H4 (cell line): ENCODE measurements at places on chromosomes 7 and 10.

- DNase-seq, result peak; percentile 42
Measured at GRCh38 chr7:144513334-144513733, 109.8 kb upstream of the NOBOX start.

DNA sequence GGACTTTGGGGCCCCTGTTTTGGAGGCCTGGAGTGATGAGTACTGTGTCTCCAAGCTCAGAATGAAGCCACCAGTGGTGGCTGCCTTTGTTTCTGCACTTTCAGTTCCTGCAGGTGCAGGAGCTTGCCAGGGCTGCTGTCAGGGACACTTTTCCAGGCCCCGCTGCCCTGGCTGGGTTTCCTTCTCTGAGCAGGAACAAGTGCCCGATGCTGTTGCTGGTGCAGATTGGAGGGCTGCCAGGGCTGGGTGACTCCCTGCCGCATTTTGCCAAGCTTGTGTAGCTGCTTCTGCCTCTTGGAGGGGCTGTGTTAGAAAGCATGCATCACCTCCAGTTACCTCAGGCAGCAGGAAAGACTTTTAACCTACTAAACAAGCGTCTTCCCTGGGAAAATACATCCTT is 211.1 kb downstream of the MGMT start:
- DNase-seq, result no peak

GRCh38 chr10:94343151-94343550 is 19.6 kb downstream of the NOC3L start:
- DNase-seq, result no peak

DNA sequence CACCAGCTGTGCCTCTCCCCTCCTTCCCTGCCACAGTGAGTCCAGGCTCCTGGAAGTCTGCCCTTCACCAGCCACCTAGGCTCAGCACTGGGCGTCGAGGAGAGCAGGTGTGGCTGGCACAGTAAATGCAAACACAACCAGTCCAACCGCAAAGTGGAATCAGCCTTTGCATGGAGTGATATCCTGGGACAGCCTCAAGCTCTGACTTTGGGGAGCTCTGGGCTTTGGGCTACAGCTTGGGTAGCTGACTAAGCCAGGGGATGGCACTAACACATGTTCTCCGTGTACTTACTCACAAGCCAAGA is 312.4 kb downstream of the KCNMA1 start:
- DNase-seq, result no peak

DNA sequence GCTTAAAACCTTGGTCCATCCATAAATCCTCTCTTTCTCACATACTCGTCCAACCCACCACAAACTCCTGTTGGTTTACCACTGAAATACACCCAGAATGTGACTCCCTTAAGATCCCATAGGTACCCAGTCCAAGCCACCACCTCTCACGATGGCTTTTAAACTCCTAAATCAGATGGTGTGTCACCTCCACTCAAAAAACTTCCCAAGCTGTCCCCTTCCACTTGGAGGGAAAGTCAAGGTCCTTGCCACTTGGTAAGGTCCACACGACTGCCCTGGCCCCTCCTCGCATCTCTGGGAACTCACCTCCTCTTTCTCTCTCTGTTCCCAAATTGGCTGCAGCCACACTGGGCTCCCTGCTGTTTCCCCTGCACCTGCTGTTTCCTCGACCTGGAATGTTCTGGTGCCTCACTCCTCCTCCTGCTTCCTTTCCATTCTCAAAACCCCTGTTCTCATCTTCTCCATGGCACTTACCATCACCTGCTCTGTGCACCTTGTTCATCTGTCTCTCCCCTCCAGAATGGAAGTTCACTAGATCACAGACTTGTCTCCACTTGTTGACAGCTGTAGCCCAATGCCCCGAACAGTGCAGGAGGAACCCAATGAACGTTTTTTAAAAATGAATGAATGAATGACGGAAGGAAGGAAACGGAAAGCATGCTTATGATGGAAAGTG is 23.0 kb downstream of the ZFAND2A start:
- DNase-seq, result no peak

- no peak for DNase-seq
Measured at GRCh38 chr10:118569241-118569881, 26.1 kb downstream of the PRLHR start.

GRCh38 chr10:101146392-101147251 is 15.5 kb downstream of the TLX1 start:
- DNase-seq, result no peak

- no peak for DNase-seq
Measured at GRCh38 chr7:20107582-20107981, 109.6 kb downstream of the MACC1 start.

DNA sequence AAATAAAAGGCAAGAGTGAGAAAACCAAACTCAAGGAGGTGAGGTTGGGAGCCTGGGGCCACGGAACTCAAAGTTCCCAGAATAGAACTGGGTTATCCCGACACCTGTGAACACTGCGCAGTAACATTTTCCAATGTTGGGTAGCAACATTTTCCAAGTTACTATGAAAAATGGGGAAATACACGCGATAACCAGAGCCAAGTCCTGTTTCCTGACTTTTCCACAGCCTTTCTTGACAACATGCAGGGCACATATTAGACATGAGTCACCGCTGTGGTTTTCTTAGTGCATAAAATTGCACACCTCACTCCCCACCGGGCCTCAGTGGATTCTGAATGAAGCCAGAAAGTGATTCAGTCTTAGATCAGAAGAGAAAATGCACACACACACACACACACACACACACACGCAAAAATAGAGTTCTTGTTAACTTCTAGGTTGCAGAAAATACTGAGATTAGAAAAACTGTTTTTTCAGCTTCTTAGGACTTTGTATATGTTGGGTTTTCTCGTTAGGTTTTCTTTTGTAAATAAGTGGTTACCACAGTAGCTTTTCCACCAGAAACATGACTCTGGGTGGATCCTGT is 70.0 kb downstream of the CAMK1D start:
- peak; percentile 83 for DNase-seq

DNA sequence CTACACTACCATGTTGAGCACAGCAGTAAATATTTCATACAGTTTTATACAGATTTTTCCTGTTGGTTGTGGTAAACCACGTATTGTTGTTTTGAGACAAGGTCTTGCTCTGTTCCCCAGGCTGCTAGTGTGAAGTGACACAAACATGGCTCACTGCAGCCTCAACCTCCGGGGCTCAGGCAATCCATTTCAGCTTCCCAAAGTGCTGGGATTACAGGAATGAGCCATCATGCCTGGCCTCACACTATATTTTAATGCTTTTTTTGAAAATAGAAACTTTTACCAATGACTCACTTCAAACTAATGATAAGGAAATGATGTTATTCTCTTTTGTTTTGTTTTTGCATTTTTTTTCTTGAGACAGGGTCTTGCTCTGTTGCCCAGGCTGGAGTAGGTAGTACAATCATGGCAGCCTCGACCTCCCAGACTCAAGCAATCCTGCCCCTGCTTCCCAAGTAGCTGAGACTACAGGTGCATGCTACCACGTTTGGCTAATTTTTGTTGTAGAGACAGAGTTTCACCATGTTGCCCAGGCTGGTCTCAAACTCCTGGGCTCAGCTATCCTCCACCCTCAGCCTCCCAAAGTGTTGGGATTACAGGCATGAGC is 210.6 kb downstream of the TPST1 start:
- no peak for DNase-seq
